Effector memory CD8-positive, alpha-beta T cell (primary cell): ENCODE measurements at places on chromosomes 2 and 18.

GRCh38 chr2:171084128-171084527 is 76.6 kb downstream of the TLK1 start:
- no peak for DNase-seq

DNA sequence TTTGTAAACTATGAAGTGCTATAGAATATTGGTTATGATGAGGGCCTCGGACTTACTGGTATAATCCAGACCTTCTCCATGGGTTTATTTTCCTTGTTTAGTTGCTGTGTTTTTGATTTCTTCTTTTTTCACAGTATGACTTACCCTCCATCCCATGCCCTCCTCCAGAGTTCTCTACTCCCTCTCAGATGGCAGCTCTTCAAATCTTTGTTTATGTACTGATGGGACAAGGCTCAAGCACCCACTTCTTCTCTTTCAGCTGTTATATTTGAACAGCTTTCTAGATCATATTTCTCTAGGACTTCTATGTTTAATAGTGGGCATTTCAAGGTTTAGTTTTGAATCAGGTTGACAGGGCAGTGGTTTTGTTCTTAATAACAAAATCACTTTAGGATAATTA is 43.9 kb downstream of the CLIP4 start:
- no peak for DNase-seq

DNA sequence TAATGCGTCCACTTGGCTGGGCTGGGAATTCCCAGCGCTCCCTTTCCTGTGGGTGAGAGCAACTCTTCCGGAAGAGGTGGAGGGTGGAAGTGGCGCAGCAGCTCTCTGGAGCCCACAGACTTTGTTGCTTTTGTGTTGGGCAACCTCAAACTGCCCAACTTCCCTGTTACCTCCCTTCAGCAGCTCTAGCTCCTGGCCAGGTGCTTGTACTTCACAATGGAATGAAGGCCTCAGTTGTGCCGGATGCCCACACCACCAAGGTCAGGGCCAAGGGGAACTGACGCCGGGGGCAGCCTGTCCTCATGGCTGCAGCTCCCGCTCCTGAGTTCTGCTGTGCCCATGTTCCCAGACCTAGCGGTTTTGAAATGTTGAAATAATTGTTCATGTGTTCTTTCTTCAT is 322.9 kb downstream of the GALR1 start:
- no peak for DNase-seq

- DNase-seq = peak; percentile 67
These were observed 571 bp downstream of the YWHAQ start for GRCh38 chr2:9630117-9630735.

DNA sequence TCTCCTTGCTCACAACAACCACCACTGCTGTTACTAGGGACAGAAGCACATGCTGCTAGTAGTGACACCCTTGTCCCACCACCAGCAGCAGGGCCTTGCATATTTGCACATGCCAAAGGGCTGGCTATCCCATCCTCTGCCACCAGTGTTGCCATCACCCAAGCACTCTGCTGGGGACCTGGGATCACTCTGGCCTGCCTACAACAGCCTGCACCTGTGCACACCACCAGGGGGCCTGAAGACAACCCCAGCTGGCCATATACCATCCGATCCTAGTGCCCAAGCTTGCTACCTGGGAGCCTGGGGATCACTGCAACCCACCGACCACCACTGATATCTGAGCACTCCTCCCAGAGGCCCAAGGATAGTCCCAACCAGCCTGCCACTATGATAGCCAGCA is 99.9 kb upstream of the FANCL start:
- no peak for DNase-seq

DNA sequence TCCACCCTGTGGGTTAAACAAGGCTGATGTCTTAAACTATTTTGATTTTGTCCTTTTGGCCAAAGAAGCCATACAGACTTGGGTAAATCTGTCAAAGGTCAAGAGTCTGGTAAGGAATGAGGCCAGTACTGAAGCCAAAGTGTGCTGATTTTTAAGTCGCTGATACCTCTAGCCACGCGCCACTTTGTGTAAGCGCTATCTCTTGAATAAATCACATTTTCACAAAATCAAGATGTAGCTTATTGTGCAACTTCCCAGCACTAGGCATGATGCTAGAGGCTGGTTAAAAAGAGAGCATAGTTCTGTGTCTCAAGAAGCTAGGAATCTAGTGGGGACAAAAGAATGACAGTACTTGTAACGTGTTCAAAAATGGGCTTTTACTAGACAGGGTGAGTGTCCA is 510.6 kb upstream of the RAB6C start:
- DNase-seq = no peak
